Fibroblast of skin of left biceps (primary cell): ENCODE measurements at places on chromosomes 13 and 19.

DNA sequence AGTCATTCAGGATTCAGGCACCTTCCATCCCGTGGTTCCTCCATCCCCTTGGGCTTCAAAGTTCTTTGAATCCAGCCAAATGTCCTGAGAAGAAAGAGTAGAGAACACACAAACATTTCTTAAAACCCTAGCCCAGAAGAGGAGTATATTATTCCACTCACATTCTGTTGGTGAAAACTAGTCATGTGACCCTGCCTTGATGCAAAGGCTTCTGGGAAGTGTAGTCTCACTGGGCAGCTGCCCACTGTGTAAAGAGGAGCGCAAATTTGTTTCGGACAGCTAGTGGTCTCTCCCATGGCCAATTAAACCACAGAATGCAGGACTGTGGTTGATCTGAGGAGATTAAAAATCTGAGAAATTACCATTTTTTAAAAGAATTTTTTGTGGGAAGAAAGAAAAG is 304.4 kb downstream of the SUCLA2 start:
- no peak for DNase-seq

DNA sequence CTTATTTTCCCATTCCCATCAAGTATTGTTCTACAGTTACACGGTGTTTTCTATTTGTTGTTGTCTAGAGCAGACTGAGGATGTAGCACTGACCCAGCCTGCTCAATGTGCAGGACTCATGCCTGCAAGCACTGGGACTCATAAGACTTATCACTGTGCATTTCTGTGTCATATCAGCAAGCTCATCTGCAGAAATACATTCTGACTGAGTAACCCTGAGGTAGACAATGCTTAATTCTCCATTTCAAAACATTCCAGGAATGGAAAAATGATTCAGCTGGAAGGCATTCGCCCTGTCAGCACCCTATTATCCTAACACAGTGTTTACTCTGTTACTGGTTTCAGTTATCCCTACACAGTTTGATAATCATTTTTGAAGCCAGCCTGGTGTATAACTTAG is 2506.4 kb downstream of the PCDH9 start:
- DNase-seq: peak; percentile 93

DNA sequence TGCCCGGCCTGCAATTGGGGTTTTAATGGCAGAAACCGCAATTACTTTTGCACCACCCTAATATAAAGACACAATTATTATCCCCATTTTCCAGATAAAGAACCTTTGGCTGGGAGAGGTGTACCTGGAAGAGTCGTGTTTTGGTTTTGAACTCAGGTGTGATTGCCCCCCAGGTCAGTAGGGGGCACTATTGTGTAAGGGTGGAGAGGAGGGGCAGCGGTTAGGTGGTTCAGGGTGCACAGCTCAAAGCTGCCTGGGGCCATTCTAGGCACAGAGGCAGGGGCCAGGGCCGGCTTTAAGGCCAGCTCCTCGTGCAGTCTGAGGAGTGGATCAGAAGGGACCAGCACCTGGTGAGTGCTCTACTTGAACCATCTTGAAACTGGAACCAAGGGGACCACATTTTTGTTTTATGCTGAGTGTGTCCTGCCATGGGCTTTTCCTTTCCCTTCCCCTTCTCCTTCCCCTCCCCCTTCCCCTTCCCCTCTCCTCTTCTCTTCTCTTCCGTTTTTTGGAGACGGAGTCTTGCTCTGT is 5.8 kb upstream of the FCGRT start:
- no peak for DNase-seq

- DNase-seq: no peak
These were observed 21.5 kb downstream of the EBPL start for GRCh38 chr13:49669735-49670309.

- DNase-seq: no peak
These were observed 30.0 kb downstream of the PDE4A start for GRCh38 chr19:10450191-10450852.

GRCh38 chr13:65592731-65593130 is 1637.4 kb downstream of the PCDH9 start:
- DNase-seq: no peak

- DNase-seq: no peak
These were observed 79.1 kb downstream of the ATP11A start for GRCh38 chr13:112768795-112769481.

- no peak for DNase-seq
These were observed 41.5 kb downstream of the TMEM255B start for GRCh38 chr13:113800576-113800926.

GRCh38 chr13:43295321-43295720 is 271.9 kb downstream of the DNAJC15 start:
- no peak for DNase-seq

DNA sequence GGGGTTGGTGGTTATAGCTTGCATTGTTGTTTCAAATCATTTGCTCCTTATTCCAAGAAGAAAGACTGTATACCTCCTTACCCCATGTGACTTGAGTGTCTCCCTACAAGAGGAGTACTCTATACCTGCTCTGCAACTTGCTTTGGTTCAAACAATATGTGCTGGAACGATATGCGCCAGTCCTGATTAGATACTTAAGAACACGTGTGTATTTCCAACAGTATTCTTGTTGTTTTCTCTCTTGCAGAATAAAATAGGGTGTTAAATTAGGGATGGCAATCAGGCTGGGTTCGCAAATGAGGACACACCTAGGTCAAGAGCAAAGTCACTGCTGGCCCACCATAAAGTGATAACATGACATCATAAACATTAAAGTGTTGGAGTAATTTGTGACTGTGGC is 895.0 kb upstream of the SLITRK1 start:
- DNase-seq: no peak

DNA sequence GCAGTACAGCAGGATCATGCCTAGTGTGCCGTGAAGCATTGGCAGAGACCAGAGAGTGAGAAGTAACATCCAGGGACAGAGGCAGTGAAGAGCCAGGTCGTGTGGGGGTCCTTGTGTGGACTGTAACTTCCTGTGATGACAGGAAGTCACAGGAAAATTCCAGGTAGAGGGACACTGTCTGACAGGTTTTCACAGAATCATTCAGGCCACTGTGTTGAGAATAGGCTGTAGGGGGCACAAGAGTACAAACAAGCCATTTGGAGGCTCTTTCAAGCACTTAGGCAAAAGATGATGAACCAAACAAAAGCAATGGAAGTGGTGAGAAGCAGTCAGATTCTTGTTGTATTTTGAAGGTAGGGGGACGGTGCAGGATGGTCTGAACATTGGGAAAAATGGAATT is 46.4 kb downstream of the N4BP2L1 start:
- DNase-seq: peak; percentile 2

DNA sequence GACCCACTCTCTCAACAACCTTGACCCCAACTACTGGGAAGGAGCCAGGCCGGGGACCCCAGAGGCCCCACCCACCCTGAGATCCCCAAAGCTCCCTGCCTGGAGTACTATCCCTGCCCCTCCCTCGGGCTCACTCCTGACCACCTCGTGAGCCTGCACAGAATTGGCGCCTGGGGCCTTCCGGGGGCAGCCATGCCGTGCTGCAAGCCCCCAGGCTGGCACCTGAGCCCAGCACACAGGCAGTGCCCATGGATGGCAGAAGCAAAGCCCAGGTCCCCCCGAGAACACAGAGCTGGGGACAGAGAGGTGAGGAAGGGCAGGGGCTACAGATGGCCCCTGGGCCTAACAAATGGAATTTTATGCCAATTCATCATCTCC is 13.9 kb downstream of the LSM4 start:
- DNase-seq: no peak

DNA sequence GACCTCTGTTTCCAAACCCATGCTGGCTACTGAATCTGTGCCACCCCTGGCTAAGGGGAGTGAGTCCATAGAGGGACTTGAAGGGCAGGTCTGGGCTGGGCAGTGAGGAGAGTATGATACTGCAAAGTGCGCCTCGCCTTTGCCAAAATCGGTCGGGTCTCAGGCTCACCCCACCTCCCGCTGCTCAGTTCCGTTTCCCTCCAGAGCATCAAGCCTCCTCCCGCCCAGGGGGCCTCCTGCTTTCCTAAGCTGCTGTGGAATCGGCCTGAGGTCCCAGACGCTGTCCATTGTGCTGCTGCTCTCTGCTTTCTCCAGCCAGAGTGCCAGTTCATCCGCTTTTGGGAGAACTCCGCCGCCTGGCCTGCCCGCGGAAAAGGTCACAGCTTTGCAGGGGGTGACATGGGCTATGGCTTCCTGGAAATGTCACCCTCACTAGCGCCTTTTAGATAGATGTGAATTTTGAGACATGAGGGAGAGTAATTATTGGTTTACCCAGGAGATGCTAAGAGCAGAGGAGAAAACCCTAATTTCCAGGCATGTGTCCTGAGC is 1418.4 kb downstream of the UQCRFS1 start:
- no peak for DNase-seq

- peak; percentile 92 for DNase-seq
These were observed 18.7 kb downstream of the PAF1 start for GRCh38 chr19:39372047-39372802.

DNA sequence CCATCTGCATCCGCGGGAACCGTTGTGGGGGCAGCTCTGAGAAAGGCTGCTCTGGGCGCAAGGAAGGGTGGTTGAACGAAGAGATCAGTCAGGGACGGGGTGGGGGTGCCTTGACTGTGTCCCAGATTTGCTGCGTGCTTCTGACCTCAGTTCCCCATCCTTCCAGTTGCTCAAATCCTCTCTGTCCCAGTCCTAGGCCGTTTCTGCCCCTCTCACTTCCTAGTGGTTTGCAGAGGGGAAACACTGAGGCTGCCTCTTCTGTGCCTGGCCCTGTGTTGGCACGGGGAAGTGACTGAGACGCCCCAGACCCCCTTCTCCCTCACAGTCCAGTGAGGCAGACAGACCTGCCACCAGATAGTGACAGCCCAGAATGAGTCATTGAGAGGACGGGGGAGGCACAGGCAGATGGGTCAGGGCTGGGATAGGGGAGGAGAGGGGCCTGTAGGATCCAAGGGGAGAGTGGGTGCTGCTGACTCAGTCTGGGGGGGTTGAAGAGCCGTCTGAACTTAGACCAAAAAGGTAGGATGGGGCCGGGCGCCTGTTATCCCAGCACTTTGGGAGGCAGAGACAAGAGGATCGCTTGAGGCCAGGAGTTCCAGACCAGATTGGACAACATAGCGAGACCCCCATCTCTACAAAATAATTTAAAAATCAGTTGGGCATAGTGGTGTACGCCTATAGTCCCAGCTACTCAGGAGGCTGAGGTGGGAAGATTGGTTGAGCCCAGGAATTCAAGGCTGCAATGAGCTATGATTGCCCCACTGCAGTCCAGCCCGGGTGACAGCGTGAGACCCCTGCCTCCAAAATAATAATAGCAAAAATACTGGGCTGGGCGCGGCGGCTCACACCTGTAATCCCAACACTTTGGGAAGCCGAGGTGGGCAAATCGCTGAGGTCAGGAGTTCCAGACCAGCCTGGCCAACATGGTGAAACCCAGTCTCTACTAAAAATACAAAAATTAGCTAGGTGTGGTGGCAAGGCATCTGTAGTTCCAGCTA is 26.5 kb downstream of the NUMBL start:
- no peak for DNase-seq

GRCh38 chr13:43792076-43792881 is 5.5 kb upstream of the ENOX1 start:
- peak; percentile 88 for DNase-seq

- no peak for DNase-seq
These were observed 21.8 kb downstream of the ZNF77 start for GRCh38 chr19:2922987-2923386.

DNA sequence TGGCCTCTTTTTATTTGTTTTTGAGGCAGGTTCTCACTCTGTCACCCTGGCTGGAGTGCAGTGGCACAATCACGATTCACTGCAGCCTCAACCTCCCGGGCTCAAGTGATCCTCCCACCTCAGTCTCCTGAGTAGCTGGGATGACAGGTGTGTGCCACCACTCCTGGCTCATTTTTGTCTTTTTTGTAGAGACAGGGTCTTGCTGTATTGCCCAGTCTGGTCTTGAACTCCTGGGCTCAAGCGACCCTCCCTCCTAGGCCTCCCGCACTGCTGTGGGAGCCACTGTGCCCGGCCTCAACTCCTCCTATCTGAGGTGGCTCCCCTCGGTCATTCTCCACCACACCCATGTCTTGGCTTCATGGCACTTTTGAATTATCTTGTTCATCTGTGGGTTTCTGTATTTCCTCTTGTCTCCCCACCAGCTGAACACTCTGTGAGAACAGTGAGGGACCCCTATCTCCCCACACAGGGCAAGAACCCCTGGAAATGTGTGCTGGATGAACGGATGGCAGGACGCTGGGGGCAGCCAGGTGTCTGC is 7.9 kb downstream of the CKM start:
- no peak for DNase-seq

DNA sequence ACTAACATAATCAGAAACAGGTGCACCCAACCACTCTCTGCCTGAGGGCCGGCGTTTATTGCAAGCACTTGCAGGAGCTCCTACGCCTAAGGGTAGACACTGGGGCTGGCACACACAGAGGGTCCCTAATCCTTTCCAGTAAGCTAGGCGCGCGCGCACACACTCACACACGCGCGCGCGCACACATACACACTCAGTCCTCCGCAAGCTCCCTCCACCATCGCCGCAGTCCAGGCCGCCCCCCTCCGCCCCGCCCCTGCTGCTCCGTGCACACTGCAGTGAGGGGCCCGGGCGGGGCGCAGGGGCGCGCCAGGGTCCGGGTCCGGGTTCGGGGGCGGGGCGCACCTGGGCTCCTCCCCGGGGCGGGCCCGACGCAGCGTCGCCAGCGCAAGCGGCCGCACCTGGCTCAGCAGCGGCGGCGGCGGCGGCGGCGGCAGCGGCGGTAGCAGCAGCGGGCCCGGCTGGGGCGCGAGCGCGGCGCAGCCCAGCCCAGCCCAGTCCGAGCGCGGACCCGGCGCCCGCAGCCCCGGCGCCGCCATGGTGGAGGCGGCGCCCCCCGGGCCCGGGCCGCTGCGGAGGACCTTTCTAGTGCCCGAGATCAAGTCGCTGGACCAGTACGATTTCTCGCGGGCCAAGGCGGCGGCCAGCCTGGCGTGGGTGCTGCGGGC is at the start of gene CAMSAP3:
CAMSAP3 (plus strand) TSS at position 398 of the 668 bp plus-strand sequence; CDS start at position 538, 140 bp downstream.
- DNase-seq: no peak

- DNase-seq: no peak
These were observed 137.1 kb upstream of the ATXN8OS start for GRCh38 chr13:69970520-69970919.

GRCh38 chr13:79311386-79311785 is 94.7 kb downstream of the RBM26 start:
- DNase-seq: no peak

GRCh38 chr19:10471909-10472308 is 31.2 kb downstream of the KEAP1 start:
- DNase-seq: no peak

DNA sequence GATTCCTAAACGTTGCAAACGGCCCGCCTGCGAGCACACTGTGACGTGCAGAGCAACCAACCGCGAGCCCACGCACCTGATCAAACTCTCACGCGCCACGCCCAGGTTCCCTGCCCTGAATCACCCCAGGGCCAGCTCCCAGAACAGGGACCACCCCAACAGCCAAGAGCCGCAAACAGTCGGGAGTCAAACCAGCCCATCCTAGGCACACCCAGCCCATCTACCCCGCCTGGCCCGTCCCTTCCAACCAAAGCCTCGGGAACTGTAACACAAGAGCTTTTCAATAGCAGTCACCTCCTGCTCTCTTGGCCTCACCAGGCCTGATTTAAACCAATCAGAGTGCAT is 8.9 kb downstream of the PIP5K1C start:
- no peak for DNase-seq

GRCh38 chr13:27643334-27644132 is 21.8 kb downstream of the POLR1D start:
- DNase-seq: no peak

- DNase-seq: no peak
These were observed 15.5 kb downstream of the TEX101 start for GRCh38 chr19:43430142-43430710.

- no peak for DNase-seq
These were observed 290.4 kb downstream of the SLITRK6 start for GRCh38 chr13:85508683-85509329.
